Activated CD4-positive, CD25-positive, alpha-beta regulatory T cell (primary cell): ENCODE measurements at places on chromosomes 3 and 15.

DNA sequence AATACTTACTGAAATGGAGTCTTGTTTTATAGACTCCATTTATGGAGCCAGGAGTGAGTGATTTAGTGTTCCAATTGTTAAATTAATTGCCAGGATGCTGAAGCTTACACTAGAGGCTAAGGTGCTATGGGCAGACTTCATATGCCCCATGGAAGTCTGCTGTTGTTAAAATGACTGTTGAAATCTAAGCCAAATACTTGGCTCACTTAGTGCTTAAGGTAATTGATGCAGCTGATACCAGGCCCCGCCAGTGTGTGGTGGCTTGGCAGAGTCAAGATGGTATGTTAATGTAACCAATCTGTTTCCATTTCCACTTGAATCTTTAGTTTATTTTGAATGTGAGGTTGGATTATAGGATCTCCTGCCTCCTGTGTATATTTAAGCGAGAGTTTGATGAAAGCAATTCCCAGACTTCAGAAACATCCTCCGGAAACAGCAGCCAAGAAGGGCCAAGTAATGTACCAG lies 187.1 kb downstream of the ITPR1 start:
- DNase-seq, result no peak

- no peak for DNase-seq
Observed at GRCh38 chr3:149705416-149705815, 46.9 kb downstream of the COMMD2 start.

GRCh38 chr3:161413127-161413854 lies 42.0 kb upstream of the SPTSSB start:
- no peak for DNase-seq

- no peak for DNase-seq
Observed at GRCh38 chr3:11514191-11514821, 129.4 kb downstream of the VGLL4 start.

DNA sequence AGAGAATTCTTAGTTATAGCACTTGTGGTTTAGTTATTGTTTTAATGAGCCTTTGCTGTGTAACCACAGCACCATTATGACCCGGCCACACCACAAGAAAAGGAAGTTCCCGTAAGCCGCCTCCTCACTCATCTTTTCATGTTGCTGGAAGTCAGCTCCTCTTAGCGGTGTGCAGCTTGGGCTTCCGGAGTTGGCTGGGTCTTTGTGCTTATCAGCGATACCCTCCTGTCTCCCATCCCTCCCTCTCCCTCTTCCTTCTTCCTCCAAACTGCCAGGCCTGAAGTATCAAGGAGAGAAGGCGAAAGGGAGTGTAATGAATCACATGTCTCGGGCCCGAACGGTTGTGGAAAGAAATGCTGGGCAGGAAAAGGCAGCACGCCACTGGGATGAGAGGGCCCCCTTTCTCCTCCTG lies 353.5 kb downstream of the MCTP2 start:
- DNase-seq, result no peak

DNA sequence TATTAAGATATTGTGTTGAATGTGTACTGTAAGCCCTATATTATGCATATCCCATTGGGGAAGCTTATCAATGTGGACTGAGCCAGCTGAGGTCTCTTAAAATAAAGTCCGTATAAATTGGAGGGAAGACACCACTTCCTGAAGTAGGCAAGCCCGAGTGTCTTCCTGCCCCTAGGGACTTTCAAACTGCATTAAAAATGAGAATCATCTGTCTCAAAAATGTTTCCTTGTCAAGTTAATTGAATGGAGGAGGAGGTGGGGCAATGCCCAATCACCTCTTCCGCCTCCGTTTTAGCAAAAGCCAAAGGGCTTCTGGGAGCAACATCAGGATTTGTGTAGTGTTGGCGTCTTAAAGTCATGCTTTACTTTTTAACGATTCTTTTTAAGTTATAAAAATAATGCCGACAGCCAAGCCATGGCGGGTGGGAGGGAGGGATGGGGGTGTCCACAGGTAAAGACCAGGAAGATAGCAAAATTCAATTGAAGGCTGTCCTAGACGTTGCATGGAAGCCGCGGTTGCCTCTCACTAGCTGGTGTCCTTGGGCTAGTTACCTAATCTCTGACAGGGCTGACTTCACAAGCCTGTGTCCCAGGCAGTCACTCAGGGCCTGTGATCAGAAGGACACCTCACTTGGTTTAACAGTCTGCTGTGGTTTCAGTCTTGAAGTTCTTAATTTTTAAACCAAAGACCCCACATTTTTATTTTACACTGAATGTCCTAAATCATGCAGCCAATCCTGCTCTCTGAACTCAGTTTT lies 524.9 kb upstream of the PROK2 start:
- no peak for DNase-seq

DNA sequence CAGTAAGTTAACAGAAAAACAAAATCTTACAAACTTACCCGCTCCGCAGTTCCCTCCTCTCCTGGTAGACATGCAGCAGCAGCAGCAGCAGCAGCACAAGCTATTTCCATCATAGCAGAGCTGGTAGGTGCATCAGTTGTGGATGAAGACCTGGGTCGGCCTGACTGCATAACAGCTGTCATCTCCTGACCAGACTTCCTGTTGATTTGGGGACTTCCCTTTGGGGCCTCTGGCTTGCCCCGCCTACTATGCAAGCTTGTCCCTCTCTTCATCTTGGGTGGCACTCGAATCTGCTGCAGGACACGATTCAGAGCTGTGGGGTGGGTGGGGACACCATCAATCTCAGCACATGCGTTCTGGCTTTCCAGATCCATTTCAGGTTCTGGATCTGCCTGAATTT lies 65.7 kb downstream of the TMCC1 start:
- DNase-seq, result no peak

- no peak for DNase-seq
Observed at GRCh38 chr3:16297997-16298885, 33.2 kb downstream of the OXNAD1 start.

DNA sequence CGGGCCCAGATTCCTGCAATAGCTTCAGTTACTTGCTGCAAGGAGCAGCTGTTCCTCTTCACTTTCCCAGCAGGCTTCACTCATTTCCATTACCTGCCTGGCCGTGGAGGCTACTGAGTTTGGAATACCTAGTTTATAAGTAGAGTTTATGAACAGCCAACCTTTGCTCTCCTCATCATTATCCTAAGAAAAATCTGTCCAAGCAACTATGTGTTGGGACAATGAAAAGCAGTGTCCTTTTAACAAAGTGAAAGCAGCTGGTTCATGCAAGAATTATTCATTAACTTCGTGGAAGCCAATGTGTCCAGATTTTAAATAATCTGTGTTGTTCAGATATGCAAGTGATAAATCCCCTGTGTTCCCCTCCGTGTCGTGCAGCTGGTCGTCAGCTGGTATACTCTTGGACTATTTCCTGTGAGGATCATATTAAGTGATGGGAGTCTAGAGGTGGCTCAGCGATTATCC lies 39.3 kb upstream of the SSR3 start:
- DNase-seq, result no peak

DNA sequence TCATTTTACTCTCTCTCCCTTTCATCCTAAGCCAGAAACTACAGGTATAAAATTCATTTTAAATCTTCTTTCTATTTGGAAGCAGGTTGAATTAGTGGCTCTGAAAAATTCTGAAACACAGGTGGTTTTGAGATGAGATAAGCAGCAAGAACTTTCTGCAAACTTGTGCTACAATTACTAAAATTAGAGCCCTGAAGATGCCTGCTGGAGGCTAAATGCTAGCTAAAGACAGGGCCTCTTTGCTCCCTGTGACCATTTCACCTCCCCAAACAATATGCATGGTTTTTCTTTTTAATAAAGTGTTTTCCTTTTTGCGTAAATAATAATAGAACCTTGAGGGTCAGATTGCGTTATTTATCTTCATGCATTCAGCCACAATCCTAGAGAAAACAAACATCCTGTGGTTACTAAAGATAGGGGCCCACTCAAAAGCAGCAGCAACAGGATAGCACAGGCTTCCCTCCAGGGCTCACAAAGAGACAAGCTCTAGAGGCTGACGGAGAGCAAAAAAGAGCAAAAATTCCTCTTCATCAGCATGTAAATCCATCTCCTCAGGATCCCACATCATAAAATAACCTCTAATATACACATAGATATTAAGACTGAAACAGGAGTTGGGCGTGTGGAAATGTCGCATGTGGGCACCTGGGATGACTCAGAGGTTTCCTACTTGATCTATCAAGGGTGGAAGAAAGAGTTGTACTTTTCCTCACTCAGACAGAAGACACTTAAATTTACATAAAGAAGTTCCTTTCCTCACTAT lies 26.5 kb upstream of the CP start:
- no peak for DNase-seq

DNA sequence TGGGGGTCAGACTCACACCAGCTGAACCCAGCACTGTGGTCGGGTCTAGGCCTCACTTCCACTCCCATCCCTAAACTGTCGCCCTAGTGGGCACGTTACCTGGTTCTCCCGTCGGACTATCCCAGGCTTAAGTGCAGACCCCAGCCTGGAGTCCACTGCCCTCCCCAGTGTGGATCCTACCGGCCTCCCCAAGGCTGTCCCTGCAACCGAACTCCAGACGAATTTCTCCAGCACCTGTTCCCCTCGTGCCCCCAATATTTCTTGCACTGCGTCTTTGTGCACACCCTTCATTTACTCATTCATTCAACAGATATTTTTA lies 26.5 kb downstream of the SLC41A3 start:
- no peak for DNase-seq

GRCh38 chr15:80233581-80233980 lies 18.4 kb downstream of the CTXND1 start:
- DNase-seq, result no peak

GRCh38 chr3:190552969-190553759 lies 39.3 kb downstream of the IL1RAP start:
- no peak for DNase-seq

DNA sequence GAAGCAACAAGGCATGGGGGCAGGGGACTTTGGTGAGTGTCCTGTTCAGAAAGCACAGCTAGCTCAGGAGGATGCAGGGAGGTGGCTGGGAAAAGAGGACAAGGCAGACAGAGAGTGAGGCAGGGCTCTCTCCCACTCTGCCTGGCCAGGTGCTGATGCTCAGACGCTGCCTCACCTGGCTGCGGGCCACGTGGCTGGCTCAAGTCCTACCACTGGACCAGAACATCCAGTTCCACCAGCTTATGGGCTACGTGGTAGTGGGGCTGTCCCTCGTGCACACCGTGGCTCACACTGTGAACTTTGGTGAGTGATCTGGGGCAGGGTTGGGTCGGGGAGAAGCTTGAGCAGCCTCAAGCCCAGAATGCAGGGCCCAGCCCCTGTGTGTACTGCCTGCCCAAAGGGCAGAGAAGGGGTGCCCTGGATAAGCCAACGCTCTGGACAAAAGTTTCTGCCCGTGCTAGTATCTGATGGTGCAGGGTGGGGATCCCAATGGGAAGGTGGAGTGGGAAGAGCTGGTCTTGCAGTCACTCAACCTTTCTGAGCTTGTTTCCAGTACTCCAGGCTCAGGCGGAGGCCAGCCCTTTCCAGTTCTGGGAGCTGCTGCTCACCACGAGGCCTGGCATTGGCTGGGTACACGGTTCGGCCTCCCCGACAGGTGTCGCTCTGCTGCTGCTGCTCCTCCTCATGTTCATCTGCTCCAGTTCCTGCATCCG lies 20.9 kb downstream of the NOX5 start:
- DNase-seq, result no peak

DNA sequence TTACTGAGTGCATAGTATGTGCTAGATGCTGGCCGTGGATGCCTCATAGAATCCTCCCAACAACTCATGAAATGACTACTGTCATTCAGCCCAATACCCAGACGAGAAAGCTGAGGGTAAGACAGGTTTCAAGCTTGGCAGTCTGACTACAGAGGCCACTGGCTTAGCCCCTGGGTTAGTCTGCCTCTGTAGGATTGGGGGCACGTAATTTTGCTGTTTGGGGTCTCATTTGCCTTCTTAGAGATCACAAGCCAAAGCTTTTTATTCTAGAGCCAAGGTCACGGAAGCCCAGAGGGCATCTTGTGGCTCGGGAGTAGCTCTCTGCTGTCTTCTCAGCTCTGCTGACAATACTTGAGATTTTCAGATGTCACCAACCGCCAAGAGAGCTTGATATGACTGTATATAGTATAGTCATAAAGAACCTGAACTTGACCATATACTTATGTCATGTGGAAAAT lies 1.0 kb upstream of the CCR5 start:
- DNase-seq, result no peak

GRCh38 chr3:149462051-149462450 lies 12.4 kb upstream of the TM4SF4 start:
- no peak for DNase-seq

GRCh38 chr3:175005193-175005592 lies 146.1 kb downstream of the NAALADL2 start:
- DNase-seq, result no peak

DNA sequence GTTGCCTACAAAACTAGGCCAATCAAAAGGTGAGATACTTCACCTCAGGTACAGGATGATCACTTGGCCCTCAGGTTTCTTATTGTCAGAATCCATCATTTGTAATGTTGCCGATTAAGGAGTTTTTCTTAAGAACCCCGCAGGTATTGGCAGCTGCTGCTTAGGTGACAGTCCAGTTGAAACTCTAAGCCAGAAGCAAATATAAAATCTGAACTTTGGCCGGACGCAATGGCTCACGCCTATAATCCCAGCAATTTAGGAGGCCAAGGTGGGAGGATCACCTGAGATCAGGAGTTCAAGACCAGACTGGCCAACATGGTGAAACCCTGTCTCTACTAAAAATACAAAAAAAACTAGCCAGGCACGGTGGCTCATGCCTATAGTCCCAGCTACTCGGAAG lies 43.1 kb upstream of the SNTN start:
- no peak for DNase-seq

DNA sequence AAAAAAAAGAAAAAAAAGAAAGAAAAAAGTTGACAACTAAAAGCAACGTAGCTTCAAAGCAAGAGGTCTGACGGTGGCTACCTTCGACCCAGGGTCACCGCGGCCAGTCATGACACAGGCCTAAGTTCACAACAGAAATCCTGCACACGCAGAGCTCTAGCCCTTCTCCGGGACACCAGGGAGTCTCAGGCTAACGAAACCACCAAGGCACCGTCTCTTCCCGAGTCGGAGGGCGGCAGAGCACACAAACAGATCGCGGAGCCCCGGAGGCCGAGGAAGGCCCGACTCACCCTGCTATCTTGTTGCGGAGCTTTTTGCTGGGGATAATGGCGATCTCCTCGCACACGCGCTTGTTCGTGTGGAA lies 584 bp downstream of the RPS17 start:
- no peak for DNase-seq

- no peak for DNase-seq
Observed at GRCh38 chr3:98769448-98769847, 6.3 kb downstream of the ST3GAL6 start.

GRCh38 chr3:187902041-187902471 lies 156.8 kb upstream of the BCL6 start:
- no peak for DNase-seq
